Anterior cingulate cortex (tissue), 58 donors: ENCODE measurements at places on chromosomes 4 and X.

- peak; percentile 16 for DNase-seq
Measured at GRCh38 chr4:47642985-47643760, 158.1 kb downstream of the ATP10D start.

- no peak for DNase-seq
Measured at GRCh38 chr4:128552586-128552907, 257.0 kb upstream of the JADE1 start.

DNA sequence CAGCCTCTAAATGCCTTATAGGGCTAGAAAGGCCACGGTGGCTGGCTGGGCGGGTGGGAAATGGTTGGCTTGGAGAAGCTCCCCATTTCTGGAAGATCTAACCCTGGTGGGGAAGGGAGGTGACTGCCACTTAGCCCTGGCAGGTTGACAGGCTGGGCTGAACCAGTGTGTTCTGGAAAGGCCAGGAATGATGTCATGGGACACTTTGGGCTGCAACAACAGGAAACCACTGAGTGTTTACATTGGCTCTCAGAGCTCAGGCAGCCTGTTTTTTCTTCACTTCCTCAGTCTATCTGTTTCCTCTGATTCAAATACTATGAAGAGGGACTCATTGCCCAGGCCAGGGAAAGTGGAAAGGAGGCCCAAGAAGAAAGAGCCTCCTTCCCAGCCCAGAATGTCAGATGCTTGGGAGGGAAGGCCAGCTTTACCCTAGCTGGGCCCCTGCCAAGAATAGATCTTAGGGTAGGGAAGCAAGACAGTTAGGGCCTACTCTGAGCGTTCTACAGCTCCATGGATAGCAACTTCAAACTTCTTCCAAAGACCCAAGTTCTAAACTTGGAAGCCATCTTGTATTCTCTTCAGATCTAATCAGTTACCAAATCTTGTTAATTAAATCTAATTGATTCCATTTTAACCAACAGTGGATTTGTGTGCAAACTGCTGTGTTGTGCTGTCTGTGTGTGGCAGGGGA, 65.8 kb upstream of the MSN start:
- DNase-seq = no peak

GRCh38 chrX:153848325-153848724, 18.0 kb upstream of the PDZD4 start:
- no peak for DNase-seq

GRCh38 chr4:118718511-118719170, 33.4 kb downstream of the METTL14 start:
- no peak for DNase-seq

GRCh38 chr4:101128473-101128872, 218.9 kb downstream of the PPP3CA start:
- no peak for DNase-seq

DNA sequence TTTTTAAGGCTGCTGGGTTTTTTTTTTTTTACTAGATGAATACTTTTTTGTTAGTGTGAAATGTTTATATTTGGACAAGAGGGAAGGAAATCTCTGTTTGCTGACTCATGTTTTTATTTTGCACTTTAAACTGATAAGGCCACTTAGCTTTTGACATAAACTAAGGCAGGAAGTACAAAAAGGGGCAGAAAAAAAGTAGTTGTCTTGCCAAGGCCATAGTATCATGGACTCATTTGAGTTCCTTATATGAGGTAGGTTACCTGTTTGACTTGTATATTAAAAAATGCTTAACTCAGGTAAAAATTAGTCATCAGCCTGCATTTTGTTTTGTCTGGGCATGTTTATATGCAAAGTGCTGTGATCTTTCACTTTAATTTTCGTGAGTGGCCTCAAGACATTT, 26.0 kb downstream of the SMAD1 start:
- no peak for DNase-seq

DNA sequence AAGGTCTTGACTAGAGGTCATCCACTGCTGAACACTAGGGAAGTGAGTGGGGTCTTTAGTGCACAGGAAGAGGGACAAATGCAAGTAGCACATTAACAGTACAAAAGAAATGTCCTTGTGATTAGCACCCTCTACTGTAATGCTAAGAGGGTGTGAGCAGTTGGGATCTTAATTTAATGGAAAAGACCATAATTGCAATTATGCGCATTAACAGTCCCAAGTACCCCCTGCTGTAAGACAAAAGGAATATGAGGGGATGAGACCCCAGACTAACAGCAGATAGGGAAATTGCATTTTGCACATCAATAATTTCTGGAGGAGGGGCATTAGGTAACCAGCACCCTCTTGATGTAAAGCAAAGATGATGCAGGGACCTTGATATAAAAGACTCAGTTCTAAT, 285.0 kb downstream of the CHIC1 start:
- no peak for DNase-seq

- peak; percentile 15 for DNase-seq
Measured at GRCh38 chrX:72306851-72307645, 1.3 kb upstream of the CITED1 start.

DNA sequence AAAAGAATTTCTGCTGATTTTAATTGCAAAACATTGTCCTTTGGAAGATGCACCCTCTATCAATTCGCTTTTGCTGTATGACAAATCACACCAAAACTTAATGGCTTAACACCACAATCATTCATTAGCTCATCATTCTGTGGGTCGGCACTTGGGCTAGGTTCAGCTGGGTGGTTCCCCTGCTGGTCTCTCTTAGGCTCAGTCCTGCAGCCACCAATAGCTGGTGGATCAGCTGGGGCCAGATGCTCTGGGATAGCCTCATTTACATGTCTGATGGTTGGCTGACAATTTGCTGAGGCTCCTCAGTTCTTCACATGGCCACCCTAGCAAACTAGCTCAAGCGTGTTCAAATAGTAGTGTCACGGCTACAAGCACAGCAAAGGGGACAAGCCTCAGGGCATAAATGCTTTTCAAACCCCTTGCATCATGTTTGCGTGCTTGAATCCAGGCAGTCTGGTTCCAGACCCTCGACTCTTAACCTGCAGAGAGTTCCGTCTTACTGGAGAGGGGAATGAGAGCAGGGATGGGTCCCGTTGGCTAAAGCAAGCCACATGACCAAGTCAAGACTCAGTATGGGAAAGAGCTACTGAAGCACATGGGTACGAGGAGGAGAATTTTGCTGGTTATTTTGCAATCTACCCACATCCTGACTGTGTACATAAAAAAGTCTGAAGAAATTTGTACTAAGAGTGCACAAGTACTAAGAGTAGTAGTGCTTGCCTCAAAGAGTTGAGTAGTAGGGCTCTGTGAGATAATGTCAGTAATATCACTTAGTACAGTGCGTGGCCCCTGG, 7.5 kb upstream of the ACSL1 start:
- DNase-seq = no peak

GRCh38 chr4:130210864-130211263, 1114.9 kb downstream of the C4orf33 start:
- no peak for DNase-seq
